ENCODE measurements at places on chromosomes 11 and 22. TPM values are rescaled to one million over a fixed set of nuclear protein-coding genes. Genes with fewer than 3 reads are reported as not detected.

Gene MMP3
- total RNA-seq, result not detected

Gene OR5M3
- total RNA-seq, result not detected

Gene TUBA8
- total RNA-seq, result 1.3 TPM

Gene SPDYC
- not detected for total RNA-seq

Gene LPXN
- 3.0 TPM for total RNA-seq

Gene TREH
- total RNA-seq, result 0.05 TPM

Gene SLC22A25
- not detected for total RNA-seq

Gene OR52B2
- total RNA-seq, result not detected

Gene PHF21A
- total RNA-seq, result 45.7 TPM

Gene CTSW
- total RNA-seq, result not detected

Gene UCP3
- 0.46 TPM for total RNA-seq

Gene GGTLC3
- not detected for total RNA-seq

Gene GSTT2
- 0.26 TPM for total RNA-seq

Gene FAM111A
- 37.9 TPM for total RNA-seq

Gene FAR1
- 60.4 TPM for total RNA-seq

Gene PANX1
- 59.3 TPM for total RNA-seq

Gene MPZL3
- total RNA-seq, result 1.0 TPM

Gene OR10D3
- total RNA-seq, result not detected

Gene OLFML1
- not detected for total RNA-seq

Gene TRPC6
- not detected for total RNA-seq

Gene P2RY2
- 2.4 TPM for total RNA-seq

Gene RASSF10
- total RNA-seq, result not detected

Gene PHLDA2
- 195 TPM for total RNA-seq

Gene FIBIN
- not detected for total RNA-seq

Gene SCUBE2
- 2.8 TPM for total RNA-seq

Gene OTOG
- not detected for total RNA-seq

Gene TRPM5
- total RNA-seq, result 0.08 TPM

Gene OR10A2
- not detected for total RNA-seq

Gene RIC3
- total RNA-seq, result 4.2 TPM

Gene C11orf91
- total RNA-seq, result 1.3 TPM

Gene ACR
- total RNA-seq, result 0.21 TPM

Gene CFAP300
- 6.4 TPM for total RNA-seq
